ENCODE measurements at places on chromosomes 3 and 15.

DNA sequence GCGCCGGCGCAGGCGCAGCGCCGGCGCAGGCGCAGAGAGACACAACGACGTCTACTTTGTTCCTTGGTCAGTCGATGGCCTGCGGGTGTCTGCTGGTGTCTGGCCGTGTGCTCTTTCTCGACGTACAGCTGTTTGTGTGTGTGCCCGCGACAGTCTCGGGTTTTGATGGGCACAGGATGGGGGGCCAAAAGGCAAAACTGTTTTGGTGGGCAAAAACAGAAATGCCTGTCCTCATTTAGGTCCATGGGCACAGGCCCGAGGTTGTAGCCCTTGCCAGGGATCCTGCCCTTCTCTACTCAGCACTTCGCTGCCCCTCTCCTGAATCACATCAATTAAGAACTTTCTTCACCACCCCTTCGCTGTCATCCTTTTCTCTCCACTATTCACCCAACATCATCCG lies 184.8 kb upstream of the CHL1 start:
- H3K27me3 ChIP-seq: no peaks in the 10 kb centered on the region
- no peak overlapping the region for H3K27ac ChIP-seq
- H3K4me1 ChIP-seq: no peaks in the 10 kb centered on the region
- no peaks in the 10 kb centered on the region for H3K36me3 ChIP-seq

DNA sequence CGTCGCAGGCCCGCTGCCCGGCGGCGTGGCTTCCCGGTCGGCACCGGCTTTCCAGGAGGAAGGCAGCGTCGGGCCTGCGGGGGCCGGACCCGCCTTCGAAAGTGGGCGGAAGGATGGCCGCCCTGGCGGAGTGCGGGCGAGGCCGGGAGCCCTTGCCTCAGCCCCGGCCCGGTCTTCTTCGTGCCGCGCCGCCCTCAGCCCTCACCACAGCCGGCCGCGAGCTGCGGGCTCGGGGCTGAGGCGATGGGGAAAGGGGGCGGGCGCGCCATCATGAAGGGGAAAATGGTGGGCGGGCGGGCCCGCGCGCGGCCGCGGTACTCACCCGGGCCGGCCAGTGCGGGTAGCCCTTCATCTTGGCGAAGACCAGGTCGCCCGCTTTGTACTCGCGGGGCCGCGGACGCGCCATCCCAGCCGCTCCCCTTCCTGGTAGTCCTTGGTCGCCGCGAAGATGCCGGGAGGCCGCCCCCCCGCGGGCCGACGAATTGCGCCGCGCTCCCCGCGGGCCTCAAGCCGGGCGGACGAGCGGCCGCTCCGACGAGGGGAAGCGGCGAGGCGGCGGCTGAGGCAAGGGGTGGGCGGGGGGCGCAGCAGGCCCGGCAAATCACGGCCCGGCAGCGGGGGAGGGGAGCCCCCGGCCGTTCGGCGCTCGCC lies 489 bp downstream of the HDGFL3 start:
- peak; percentile 48 for DNase-seq
- H3K27me3 ChIP-seq: peaks cover 3% of the 10 kb centered on the region
- H3K4me1 ChIP-seq: peaks cover 3% of the 10 kb centered on the region
- H3K4me3 ChIP-seq: no peak overlapping the region
- peak overlapping the region; percentile 51 for H3K27ac ChIP-seq

- H3K4me3 ChIP-seq: no peak overlapping the region
- no peak overlapping the region for H3K27ac ChIP-seq
- DNase-seq: no peak
- H3K36me3 ChIP-seq: no peaks in the 10 kb centered on the region
Measured at GRCh38 chr3:27228805-27229204, 140.4 kb downstream of the NEK10 start.

DNA sequence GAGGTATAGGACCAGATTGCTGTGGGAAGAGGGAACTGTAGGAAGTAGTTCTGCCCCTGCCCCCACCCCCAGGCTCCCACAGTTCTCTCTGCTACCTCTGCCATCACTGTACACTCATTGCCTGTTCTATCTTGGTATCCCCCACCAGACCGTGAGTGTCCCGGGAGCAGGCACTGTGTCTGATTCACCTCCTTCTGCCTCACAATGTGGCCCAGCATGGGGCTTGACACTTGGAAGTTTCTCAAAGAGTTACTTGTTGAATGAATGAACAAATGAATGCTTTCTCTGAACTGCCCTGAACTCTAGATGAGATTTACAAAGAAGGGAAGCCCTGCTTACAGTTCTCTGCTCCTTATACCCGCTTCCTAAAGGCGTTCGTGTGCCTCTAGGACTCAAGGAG lies 27.1 kb upstream of the PIK3CB start:
- no peak for DNase-seq
- H3K27ac ChIP-seq: no peak overlapping the region
- H3K27me3 ChIP-seq: no peaks in the 10 kb centered on the region
- H3K36me3 ChIP-seq: no peaks in the 10 kb centered on the region
- H3K4me1 ChIP-seq: no peaks in the 10 kb centered on the region
- no peak overlapping the region for H3K4me3 ChIP-seq

- H3K36me3 ChIP-seq: no peaks in the 10 kb centered on the region
- H3K4me3 ChIP-seq: no peak overlapping the region
- H3K4me1 ChIP-seq: no peaks in the 10 kb centered on the region
- H3K27ac ChIP-seq: no peak overlapping the region
- DNase-seq: no peak
- H3K27me3 ChIP-seq: no peaks in the 10 kb centered on the region
Measured at GRCh38 chr15:77282333-77282732, 137.6 kb downstream of the PEAK1 start.

- no peak for DNase-seq
- peaks cover 61% of the 10 kb centered on the region for H3K4me1 ChIP-seq
- H3K27me3 ChIP-seq: no peaks in the 10 kb centered on the region
- H3K4me3 ChIP-seq: peak overlapping the region; percentile 46
- peak overlapping the region; percentile 76 for H3K27ac ChIP-seq
Measured at GRCh38 chr3:69087030-69087791, 2.5 kb downstream of the ARL6IP5 start.

DNA sequence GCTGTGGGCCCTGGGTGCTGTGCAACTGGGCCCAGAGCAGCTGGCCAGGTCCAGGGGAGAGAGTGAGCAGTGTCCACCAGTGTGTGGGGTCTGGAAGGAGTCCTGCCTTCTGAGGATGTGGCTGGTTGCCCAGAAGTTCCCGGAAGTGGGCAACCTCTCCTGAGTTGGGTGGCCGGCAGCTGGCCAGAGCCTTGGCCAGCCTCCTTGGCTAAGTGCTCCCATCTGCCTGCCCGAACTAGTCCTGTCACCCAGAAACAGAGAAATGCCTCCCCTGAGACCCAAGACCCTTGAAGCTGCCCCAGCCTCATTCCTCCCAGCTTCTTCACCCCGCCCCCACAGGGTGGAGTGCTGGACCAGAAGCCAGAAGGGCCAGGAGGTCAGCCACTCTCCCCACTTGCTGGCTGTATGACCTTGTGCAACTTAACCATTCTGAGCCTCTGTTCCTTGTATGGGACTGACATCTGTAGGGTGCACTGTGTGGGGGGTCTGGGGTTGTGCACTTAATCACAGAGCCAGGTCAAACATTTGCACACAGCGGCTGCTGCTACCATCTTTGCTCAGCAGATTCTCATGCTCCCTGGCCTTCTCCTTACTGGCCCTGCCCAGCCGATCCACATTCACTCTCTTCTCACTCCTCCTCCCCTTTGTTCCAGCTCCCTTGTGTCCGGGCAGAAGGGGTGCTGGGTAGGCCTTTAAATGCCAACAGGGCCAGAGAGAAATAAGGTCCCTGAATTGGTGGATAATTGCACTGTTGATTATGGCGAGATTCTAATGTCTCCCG lies 7.5 kb upstream of the ALAS1 start:
- DNase-seq: no peak
- no peaks in the 10 kb centered on the region for H3K36me3 ChIP-seq
- no peaks in the 10 kb centered on the region for H3K27me3 ChIP-seq
- H3K4me3 ChIP-seq: no peak overlapping the region
- H3K27ac ChIP-seq: no peak overlapping the region

- H3K4me3 ChIP-seq: no peak overlapping the region
- DNase-seq: no peak
- no peaks in the 10 kb centered on the region for H3K36me3 ChIP-seq
- H3K27me3 ChIP-seq: no peaks in the 10 kb centered on the region
Measured at GRCh38 chr3:98617841-98618240, 24.4 kb upstream of the CPOX start.

DNA sequence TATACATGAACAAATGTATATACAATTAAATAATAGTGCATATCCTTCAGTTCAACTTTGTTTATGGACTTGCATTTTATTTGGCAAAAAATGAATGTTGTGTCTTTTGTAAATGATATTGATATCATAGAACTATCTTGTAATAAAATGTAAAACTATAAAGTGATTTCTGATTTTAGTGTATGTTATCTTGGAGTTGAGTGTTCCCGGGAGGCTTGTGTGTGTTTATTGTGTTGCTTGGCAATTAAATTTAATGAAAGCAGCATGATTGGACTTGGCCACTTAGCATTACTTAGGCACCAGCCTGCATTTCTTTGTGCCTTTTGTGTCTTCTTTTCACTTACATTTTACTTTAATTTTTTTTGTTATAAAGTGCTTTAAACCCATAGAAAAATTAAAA lies 10.6 kb downstream of the ARHGEF26 start:
- H3K27me3 ChIP-seq: no peaks in the 10 kb centered on the region
- no peak overlapping the region for H3K4me3 ChIP-seq
- no peak for DNase-seq
- H3K36me3 ChIP-seq: no peaks in the 10 kb centered on the region

DNA sequence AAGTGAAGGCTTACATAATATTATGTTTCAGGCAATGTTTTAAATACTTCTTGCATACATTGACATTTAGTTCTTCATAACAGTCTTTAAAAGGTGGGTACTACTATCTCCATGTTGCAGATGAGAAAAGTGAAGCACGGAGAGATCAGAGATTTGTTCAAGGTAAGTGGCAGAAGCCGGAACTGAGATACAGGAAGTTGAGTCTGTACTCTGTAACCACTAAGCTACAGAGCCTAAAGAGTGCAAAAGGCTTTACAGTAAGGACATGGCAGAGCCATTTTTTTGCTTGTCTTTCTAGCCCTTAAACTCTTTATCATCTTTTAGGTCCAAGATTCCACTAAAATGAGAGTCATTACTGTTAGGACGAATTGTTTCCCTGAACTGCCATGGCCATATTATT lies 186.5 kb upstream of the PEX5L start:
- H3K36me3 ChIP-seq: no peaks in the 10 kb centered on the region
- H3K4me1 ChIP-seq: no peaks in the 10 kb centered on the region
- no peak overlapping the region for H3K4me3 ChIP-seq
- DNase-seq: no peak
- no peaks in the 10 kb centered on the region for H3K27me3 ChIP-seq

- no peak overlapping the region for H3K4me3 ChIP-seq
- no peaks in the 10 kb centered on the region for H3K36me3 ChIP-seq
- no peak overlapping the region for H3K27ac ChIP-seq
- no peaks in the 10 kb centered on the region for H3K4me1 ChIP-seq
- no peaks in the 10 kb centered on the region for H3K27me3 ChIP-seq
- DNase-seq: no peak
Measured at GRCh38 chr3:64260431-64260830, 35.2 kb upstream of the PRICKLE2 start.

- H3K36me3 ChIP-seq: peaks cover 61% of the 10 kb centered on the region
- H3K4me3 ChIP-seq: no peak overlapping the region
- no peaks in the 10 kb centered on the region for H3K4me1 ChIP-seq
- no peak overlapping the region for H3K27ac ChIP-seq
Measured at GRCh38 chr3:171129827-171130226, 103.3 kb upstream of the SLC2A2 start.

All from naive thymus-derived CD4-positive, alpha-beta T cell (primary cell).